Spinal cord (tissue), 10 donors: ENCODE measurements at places on chromosomes 2 and 18. TPM values are rescaled to one million over a fixed set of nuclear protein-coding genes. Genes with fewer than 3 reads are reported as not detected.

RTKN gene
- 66.9 TPM for polyA plus RNA-seq

DNA sequence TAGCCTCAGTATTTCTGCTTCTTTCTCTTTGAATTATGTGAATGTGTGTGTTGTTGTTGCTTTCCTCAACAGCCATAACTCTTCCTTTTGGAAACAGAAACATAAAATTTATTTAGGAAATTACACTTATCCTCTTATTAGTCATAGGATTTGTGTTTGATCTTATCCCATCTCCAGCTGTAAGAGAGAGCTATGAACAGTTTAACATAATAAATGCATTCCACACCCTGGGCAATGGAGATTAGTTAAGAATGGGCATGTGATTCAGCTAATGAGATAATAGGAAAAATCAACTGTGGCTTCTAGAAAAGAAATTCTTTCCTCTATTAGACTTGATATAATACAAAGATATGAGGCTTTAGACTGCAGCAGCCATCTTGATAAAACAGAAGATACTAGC is 55.0 kb downstream of the SCN7A start:
- DNase-seq = no peak

DNA sequence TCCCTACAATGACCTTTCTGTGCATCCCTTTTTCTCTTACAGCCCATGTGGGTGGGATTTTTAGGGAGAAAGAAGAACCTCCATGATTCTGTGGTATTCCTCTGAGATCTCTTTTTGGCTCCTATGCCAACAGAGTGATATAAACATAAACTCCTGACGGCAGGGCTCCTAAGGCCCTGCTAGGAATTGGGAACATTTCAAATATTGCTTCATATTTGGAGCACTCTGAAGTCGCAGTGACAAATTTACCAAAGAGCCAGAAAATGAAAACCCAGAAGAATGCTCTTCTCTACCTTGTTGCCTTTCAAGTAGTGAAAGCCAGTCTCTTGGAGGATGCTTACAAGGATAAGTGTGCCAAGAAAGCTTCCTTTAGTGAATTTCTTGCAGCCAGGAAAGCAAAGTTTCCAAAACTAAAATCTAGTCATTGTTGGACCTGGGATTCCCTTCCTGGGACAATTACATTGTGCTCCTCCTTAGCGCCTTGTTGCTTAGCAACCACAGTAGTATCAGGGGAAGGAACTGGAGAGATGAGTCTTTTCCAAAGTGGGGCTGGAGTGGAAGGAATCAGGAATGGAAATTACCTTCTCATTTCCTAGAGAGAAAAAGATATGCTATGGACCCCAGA is 7.3 kb upstream of the SETBP1 start:
- DNase-seq = no peak

DNA sequence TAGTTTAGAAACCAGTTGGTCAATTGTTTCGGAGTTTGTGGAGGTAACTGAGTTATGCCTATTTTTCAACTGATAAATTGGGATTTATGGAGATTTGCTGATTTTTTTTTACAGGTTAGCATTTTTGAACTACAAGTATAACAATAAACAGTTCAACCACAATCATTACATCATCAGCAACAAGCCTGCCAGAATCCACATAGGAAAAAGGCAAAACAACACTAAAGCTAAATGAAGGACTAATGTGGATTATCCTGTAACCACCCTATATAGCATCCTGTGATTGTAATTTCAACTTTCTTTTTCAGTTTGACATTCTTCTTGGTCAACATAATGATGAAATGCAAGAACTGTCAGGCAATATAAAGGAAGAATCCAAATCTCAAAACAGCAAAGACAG is 76.5 kb downstream of the CCDC102B start:
- DNase-seq = no peak

DNA sequence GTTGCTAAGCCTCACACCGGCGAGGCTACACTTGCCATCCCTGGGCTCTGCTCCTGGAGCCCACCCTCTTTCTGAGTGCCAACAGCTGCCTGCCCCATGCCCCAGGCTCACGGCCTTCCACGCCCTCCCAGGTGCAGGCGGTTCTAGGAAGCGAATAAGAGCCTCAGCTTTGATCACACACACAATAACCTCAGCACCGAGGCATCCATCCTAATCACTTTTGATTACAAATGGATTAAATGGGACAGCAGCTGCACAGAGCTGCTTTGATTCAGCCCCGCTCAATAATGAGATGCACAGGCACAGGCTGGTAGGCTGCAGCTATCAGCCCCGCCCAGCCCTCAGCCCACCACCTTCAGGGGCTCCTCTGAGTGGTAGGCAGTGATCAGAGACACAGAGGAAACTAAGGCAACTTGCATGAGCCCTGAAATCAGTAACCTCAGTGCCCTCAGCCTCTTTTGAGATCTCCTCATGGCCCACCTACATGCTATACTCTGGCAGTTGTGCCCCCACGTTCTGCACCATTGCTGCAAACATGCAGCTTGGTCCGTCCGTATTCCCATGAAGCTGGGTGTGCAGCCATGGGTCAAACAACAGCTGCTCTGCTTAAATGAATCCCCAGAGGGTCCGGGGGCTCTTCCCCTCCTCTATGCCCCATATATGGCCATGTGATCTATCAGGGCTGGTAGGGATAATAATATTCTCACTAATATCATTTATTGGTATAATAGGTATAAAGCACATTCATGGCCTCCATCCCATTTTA is 171.4 kb downstream of the SETBP1 start:
- no peak for DNase-seq

DNA sequence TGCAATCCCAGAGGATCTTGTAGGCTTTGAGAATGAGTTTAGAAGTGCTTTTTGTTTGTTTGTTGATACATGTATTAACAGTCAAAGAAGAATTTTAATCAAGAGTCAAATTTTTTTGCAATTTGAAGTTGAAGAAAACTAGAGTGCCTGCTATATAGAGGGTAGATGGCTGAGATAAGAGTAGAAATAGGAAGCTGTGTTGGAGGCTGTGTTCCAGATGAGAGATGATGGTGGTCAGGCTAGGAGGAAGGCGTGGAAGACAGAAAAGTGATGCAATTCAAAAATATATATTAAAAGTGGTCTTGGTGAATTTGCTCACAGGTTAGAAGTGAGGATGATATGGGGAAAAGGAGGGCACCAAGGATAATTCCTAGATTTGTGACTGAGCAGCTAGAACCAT is 978.3 kb downstream of the BCL11A start:
- DNase-seq = no peak

VWC2L gene
- 7.7 TPM for polyA plus RNA-seq

GKN2 gene
- polyA plus RNA-seq = not detected

DNA sequence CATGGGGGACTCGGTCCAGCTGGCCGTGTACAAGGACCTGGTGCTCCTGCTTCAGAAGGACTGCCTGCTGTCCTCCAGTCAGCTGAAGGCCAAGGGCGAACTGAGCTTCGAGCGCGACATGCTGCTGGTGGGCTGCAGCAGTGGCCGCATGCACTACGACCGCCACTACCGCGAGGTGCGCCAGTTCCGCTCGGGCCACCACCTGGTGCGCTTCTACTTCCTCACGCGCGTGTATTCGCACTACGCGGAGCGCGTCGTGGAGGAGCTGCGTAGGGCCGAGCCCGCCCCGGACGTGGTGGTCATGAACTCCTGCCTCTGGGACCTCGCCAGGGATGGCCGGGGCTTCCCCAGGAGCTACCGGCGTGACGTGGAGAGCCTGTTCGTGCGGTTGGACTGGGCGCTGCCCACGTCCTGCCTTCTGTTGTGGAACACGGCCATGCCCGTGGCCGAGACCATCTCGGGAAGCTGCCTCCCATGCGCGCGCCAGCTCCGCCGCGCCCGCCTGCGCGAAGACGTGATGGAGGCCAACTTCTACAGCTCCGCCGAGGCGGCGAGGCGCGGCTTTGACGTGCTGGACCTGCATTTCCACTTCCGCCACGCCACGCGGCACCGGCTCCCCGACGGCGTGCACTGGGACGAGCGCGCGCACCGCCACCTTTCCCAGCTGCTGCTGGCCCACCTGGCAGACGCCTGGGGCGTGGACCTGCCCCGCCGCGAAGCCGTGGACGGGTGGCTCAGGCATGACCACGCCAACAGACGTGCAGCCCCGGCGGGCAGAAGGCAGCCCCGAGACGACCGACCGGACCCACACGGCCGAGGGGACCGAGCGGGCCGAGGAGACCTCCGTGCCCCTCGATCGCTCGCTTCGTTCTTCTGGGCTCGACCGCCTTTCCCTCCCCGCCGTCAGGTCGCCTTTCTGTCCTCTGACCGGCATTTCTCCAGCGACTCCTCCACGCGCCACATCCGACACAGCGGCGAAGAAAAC is 293.9 kb upstream of the ERBB4 start:
- no peak for DNase-seq

RND3 gene
- polyA plus RNA-seq = 41.3 TPM

GRCh38 chr2:112831513-112831845 is 5.1 kb downstream of the IL1B start:
- no peak for DNase-seq
